Activated T-helper 2 cell treated with anti-CD3 and anti-CD28 coated beads, Interferon-gamma antibody, Interleukin-2, Interleukin-4, amounts not matched to agents 10 μg/mL and 5 μg/mL and 100 μg/mL, durations not matched to agents 14 hours and 24 hours and 36 hours (primary cell): ENCODE measurements at places on chromosomes 2 and 18.

DNA sequence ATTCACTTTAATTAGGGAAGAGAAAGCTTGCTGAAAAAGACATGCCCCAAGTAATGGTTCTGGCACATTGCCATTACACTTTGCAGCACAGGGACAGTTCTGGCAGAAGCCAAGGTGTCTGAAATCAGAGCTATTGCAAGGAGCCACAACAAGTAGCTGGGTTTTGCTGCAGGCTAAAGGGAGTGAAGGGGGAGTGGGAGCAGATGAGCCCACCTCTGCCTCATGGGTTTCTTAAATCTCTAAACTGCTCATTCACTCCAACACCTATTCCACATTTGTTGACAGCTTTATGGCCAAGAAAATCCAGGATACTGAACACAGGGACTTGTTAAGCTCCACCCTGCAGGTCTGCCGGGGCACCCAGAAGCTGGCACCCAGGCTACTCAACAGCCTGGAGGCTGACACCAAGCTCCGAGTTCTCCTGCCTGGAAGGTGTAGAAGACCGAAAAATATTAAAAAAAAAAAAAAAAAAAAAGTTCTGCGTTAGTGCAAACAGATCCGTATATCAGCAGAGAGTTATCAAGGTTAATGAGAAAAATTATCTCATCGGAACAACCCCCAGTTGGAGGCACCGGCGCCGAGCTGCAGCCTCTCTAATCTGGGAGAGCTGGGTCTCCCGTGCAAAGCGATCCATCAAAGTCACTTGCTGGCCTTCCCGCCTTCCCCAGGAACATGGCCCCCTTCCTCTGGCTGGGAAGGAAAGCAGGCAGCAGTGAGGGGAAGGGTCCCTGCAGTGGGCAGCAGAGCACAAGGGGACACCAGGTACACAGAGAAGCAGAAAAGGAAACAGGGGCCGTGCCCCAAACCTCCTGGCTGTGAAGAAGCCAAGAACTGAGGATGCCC lies 123.7 kb downstream of the HNMT start:
- H3K4me3 ChIP-seq = no peak overlapping the region
- H3K27me3 ChIP-seq = no peaks in the 10 kb centered on the region
- no peaks in the 10 kb centered on the region for H3K36me3 ChIP-seq
- no peak for DNase-seq

DNA sequence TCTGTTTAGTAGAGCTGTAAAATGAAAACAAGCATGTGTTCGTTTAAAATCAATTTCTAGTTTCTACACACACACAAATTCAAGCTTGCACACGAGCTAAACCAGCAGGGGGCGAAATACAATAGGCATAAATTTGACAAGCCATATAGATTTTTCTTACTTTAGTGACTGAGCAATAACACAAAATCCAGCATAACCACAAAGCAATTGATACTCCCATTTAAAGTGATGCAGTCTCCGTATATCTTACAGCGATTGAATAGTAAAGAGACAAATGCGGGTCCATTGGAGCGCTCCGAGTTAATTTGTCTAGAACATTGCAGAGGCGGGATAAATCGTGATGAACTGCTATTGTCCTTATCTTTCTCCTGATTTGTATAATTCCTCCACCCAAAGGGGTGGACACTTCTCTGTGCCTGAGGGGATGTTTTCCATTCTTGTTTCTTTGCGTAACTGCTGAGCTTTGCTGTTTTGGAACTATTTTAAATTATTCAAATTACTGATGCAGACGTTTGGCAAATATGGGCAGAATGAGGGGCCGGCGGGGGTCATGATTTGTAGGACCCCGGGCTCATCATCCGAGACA lies 1.2 kb upstream of the AFTPH start:
- peak overlapping the region; percentile 97 for H3K4me3 ChIP-seq
- H3K4me1 ChIP-seq = peaks cover 28% of the 10 kb centered on the region
- DNase-seq = peak; percentile 64
- peak overlapping the region; percentile 99 for H3K27ac ChIP-seq

DNA sequence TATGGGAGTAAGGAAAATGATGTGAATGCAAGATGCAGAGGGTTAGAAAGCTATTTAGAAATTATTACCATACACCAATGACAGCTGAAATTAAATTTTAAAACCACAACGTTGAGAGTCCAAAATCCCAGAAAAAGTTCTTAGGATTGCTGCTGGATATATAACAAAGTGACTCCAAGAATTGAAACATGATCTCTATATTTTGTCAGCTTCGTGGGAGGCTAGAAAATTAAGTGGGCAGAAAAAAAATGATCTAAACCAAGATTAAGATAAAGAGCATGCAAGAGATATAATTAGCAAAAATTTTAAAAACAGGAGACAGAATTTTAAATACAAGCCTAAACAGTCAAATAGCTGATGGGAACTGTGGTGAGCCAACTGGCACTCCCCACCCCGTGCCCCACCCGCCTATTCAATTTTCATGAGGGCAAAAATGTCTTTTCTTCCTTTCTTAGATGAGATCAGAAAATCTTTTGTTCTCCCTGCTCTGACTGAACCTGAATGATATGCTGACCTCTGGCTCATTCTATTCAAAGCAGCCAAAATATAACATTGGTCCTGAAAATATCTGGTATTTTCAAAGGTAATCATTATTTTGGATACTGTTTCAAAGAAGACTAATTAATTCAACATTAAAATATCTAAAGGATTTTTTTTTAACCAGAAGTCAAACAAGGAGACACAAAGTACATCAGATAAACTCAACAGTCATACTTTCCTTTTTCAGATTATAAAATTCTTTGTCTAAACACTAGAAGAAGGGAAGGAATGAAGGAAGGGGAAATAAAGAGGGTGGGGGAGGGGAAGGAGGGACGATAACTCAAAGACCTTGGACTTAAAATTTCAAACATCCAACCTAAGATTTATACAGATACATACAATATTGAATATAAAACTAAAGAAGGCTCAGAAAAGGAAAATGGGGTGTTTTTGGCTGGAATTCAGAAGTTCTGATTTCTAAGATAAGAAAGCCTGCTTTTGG lies 12.2 kb downstream of the KANSL3 start:
- peak overlapping the region; percentile 4 for H3K4me3 ChIP-seq
- no peak for DNase-seq
- peaks cover 55% of the 10 kb centered on the region for H3K36me3 ChIP-seq
- no peaks in the 10 kb centered on the region for H3K27me3 ChIP-seq

DNA sequence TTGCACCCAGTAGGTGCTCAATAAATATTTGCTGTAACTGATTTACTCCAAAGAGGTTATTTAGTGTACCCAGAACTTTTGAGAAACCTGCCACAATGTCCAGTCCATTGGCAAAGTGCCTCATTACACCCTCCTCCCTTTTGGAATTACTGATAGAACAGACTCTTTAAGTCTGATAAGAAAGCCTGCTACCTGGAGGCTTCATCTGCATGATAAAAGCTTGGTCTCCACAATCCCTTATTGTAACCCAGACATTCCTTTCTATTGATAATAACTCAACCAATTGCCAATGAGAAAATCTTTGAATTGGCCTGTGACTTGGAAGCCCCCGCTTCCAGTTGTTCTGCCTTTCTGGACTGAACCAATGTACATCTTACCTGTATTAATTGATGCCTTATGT lies 281.2 kb upstream of the FBXO11 start:
- no peak for DNase-seq
- no peak overlapping the region for H3K4me3 ChIP-seq
- peaks cover 4% of the 10 kb centered on the region for H3K27me3 ChIP-seq
- H3K4me1 ChIP-seq = peaks cover 5% of the 10 kb centered on the region
- H3K27ac ChIP-seq = no peak overlapping the region

DNA sequence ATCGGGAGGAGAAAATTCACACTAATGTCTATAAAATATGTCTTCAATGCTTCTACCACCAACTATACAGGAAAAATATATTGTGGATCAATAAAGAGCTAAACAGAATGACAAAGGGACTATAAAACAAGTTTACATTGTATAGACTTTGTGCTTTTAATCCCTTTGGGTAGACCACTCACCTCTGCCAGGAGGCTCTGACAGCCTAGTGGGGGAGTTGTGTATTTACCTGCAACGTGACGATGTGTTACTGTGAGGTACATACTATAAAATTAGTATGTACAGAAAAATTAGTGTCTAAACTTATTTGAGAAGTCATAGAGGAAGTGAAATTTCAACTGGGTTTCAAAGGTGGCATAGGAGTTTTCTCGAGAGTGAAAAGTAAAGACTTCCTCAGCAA lies 243.3 kb upstream of the REG3G start:
- no peak for DNase-seq
- no peaks in the 10 kb centered on the region for H3K27me3 ChIP-seq
- no peak overlapping the region for H3K27ac ChIP-seq
- H3K36me3 ChIP-seq = no peaks in the 10 kb centered on the region
- H3K4me1 ChIP-seq = no peaks in the 10 kb centered on the region

DNA sequence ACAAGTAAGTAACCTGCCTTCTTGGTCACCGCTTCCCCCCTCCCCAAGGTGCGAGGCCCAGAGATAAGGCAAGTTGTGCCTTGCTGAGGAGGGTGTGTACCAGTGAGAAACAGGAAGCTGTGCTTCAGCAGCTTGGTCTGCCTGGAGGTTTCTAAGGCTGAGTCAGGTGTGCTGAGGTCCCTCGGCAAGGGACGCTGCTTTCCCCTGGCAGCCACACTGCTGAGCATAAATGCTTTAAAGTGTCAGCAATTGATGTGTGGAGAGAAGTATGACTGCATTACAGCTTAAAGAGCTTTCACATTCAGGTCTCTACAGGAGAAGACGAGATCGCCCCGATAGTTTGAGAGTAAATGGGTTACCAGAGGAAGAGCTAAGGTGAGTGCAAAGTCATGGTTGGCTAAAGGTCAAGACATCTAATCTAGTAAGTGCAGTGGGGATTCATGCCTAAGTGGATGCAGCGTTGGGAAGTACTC lies 86.9 kb downstream of the LIMS1 start:
- H3K36me3 ChIP-seq = no peaks in the 10 kb centered on the region
- peak; percentile 74 for DNase-seq
- H3K27me3 ChIP-seq = no peaks in the 10 kb centered on the region
- H3K4me1 ChIP-seq = peaks cover 74% of the 10 kb centered on the region

DNA sequence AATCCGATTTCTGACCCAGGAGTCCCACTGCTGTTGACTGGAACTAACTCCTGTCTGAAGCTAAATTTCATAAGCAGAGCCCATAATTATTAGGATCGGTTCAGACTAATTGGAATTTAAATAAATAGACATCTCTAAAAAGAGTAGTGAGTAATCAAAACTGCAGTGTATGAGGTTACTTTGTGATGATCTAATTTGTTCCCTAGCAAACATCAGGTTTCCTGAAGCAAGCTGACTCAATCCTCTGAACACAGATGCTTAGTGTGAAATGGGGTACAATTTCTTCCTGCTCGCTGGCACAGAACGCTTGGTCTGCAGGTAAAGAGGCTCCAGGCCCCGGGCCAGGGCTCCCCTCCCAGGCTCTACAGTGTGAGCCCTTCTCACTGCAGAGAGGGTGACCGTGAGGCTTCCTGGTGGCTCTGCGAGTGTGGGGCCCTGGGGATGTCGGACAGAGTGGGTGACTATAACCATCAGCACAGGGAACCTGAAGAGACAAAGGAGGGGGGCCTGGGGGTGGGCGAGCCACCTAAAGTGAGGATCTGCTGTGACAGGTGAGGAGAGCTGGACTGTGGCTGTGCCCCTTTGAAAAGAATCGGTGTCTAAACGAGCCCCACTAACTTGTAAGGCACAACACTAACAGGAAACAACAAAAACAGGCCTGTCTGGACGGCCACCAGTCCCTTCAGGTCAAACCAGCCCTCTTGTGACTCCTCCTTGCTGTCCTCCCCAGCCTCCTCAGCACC lies 20.2 kb downstream of the CHST10 start:
- H3K27me3 ChIP-seq = no peaks in the 10 kb centered on the region
- no peak overlapping the region for H3K27ac ChIP-seq
- no peaks in the 10 kb centered on the region for H3K36me3 ChIP-seq
- no peaks in the 10 kb centered on the region for H3K4me1 ChIP-seq
- no peak for DNase-seq
- H3K4me3 ChIP-seq = no peak overlapping the region

DNA sequence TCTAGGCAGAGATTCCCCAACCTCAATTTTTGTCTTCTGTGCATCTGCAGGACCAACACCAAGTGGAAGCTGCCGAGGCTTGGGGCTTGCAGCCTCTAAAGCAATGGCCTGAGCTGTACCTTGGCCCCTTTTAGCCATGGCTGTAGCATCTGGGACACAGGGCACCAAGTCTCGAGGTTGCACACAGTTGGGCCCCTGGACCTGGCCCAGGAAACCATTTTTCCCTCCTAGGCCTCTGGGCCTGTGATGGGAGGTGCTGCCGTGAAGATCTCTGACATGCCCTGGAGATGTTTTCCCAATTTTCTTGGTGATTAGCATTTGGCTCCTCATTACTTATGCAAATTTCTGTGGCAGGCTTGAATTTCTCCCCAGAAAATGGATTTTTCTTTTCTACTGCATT lies 105.7 kb upstream of the LDAH start:
- H3K4me3 ChIP-seq = no peak overlapping the region
- DNase-seq = no peak
